Islet precursor cell (in vitro differentiated cells): ENCODE measurements at places on chromosomes 5 and 9.

GRCh38 chr5:137566780-137567179 is 67.7 kb upstream of the SPOCK1 start:
- DNase-seq: no peak

- no peak for DNase-seq
Observed at GRCh38 chr5:77211691-77212047, 1.2 kb downstream of the PDE8B start.

DNA sequence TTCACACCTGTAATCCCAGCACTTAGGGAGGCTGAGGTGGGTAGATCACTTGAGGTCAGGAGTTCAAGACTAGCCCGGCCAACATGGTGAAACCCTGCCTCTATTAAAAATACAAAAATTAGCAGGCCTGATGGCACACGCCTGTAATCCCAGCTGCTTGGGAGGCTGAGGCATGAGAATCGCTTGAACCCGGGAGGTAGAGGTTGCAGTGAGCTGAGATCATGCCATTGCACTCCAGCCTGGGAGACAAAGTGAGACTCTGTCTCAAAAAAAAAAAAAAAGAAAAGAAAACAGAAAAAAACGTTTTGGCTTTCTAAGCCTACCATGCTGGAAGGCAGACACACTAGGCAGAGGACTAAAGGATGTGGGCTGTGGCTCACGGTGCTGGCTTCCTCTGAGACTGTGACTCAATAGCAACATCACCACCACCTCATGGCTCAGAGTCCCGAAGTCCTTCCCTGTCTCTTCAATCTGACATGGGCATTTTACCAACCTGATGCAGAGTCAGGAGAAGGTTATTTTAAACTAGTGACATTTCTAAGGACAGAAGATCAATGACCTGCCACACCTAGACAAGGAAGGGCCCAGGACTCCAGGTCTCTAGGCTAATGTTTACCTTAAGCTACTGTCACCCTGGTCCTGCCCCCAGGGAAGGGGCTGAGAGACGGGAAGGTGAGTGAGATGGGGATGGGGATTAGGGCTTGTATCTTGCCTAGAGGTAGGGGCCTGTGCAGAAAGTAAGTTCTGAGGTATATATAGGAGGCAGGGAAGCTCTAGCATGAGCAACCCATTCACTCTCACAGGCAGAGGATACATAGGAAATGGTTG is 3.7 kb downstream of the ECSCR start:
- no peak for DNase-seq

- no peak for DNase-seq
Observed at GRCh38 chr5:96752341-96753016, 55.3 kb downstream of the ERAP1 start.

DNA sequence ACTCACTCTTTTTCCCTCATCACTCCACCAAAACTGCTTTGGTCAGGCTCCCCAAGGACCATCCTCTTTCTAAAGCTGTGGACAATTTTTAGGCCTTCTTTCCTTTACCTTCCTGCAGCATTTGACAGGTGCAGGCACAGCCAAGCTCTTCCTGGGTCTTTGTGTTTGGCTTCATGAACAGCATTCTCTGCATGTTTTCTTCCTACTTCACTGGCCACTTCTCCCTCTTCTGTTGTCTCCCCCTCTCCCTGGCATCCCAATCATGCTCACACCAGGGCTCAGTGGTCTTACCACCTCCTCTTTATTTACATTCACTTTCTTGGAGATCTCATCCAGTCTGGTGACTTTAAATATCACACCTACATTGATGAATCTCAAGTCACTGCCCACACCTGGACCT is 51.1 kb downstream of the CTNND2 start:
- DNase-seq: no peak
